Cardiac muscle cell (in vitro differentiated cells and primary cell): ENCODE measurements at places on chromosomes 2 and 18. TPM values are rescaled to one million over a fixed set of nuclear protein-coding genes. Genes with fewer than 3 reads are reported as not detected.

DNA sequence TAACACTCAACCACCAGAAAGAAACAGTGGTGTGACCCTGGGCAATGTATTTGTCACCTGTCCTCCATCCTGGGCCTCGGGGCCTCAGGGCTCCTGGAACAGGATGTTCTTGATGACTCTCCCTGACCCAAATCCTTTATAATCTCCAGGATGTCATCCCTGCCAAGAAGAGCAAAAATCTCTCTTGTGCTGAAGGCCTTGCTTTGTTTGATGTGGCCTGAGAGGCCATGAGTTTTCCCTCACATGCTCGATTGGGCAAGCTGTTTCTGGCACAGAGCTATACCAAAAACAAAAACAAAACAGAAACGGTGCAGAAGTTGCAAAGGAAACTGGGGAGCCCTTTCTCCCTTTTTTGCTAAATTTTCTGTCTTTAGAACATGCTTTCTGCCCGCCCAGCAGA lies 35.7 kb upstream of the ST3GAL5 start:
- no peaks in the 10 kb centered on the region for H3K36me3 ChIP-seq
- no peak overlapping the region for H3K27ac ChIP-seq
- no peaks in the 10 kb centered on the region for H3K4me1 ChIP-seq
- no peak overlapping the region for H3K4me3 ChIP-seq

- H3K27ac ChIP-seq, result no peak overlapping the region
- no peaks in the 10 kb centered on the region for H3K36me3 ChIP-seq
- no peaks in the 10 kb centered on the region for H3K4me1 ChIP-seq
- H3K4me3 ChIP-seq, result no peak overlapping the region
These were observed 921.3 kb downstream of the CPS1 start for GRCh38 chr2:211477537-211478275.

DNA sequence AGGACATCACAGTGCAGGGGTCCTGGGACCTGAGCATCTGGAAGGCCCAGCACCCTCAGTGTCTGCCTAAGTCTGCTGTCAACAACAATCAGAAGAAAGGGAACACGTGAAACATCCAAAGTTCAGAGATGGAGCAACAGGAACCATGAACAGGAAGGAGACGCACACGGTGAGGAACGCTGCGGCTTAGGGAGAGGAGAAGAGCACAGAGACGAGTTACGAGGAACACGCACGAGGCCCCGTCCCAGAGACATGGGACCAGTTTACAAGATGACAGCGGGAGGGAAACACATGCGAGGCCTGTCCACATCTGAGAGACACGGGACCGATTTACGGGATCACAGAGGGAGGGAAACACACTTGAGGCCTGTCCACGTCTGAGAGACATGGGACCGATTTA lies 2.9 kb upstream of the KCNG2 start:
- H3K27ac ChIP-seq, result no peak overlapping the region
- peaks cover 3% of the 10 kb centered on the region for H3K4me1 ChIP-seq
- no peaks in the 10 kb centered on the region for H3K36me3 ChIP-seq
- DNase-seq, result no peak

DNA sequence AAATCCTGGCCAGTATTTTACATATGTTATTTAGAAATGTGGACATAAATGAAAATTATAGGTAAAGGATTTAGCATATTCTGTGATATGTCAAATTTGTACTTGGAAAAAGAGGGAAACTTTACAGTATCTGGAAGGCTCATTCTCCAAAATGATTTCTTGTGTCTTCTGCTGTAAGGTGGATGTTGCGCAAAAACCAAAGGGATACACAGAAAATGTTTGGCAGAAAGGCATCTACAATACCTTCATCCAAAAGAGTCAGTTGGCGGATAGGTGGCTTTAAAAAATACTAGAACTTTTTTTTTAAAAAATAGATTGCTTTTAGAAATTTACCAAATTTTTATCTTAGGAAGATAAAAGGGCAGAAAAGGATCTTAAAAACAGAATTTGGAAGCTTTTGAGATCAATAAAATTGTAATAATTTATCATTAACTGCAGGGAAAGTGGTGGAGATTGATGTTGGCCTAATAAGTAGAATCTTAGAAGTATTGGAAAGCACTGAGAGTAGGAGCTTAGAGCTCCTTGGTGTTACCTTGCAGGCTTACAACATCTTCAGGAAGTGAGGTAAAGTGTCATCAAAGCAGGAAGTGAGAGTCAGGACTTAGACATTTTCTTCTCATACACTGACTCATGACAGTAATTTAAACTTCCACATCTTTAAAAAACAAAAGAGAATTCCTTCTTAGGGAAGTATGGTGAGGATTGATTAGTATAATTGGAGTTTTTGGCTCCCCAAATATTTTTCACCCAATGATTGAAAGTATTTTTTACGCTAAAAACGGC lies 2.1 kb downstream of the NABP1 start:
- H3K27ac ChIP-seq, result no peak overlapping the region
- H3K27me3 ChIP-seq, result no peaks in the 10 kb centered on the region
- no peaks in the 10 kb centered on the region for H3K36me3 ChIP-seq

DNA sequence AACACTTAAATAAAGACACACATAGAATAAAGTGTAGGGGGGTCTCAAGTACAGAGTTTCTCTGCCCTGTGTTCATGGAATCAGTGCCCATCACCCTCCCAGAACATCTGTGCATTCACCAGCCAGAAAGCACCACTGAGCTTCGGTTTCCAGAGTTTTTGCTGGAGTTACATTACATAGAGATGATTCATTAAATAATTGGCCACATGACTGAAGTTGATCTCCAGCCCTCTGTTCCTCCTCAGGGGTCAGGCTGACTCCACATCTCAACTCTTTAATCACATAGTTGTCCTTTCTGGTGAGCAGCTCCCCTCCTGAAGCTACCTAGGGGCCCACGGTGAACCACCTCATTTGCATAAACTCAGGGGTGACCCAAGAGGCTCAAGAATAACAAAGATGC lies 129.8 kb downstream of the METTL4 start:
- DNase-seq, result no peak
- no peaks in the 10 kb centered on the region for H3K4me1 ChIP-seq
- no peak overlapping the region for H3K4me3 ChIP-seq
- no peaks in the 10 kb centered on the region for H3K36me3 ChIP-seq
- H3K27ac ChIP-seq, result no peak overlapping the region

DNA sequence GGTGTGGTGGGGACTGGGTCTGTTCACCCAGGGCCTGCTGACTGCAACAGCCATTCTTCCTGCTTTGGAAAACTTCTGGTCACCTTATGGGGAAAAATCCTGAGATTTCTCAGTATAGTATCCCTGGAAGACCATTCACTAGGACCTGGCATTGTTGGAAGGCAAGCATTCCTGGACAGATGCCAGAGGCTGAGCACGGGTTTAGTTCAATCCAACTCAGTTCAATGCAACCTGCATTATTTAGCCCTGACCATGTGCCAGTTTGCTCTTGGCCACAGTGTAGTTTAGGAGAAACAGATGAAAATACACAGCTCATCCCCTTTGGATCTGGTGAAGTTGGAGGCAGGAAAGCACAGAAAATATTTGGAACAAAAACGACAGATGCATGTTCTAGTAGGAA lies 95.9 kb downstream of the LPIN1 start:
- H3K36me3 ChIP-seq, result no peaks in the 10 kb centered on the region
- H3K27ac ChIP-seq, result no peak overlapping the region
- H3K27me3 ChIP-seq, result no peaks in the 10 kb centered on the region
- no peak overlapping the region for H3K4me3 ChIP-seq
- DNase-seq, result peak; percentile 49

DNA sequence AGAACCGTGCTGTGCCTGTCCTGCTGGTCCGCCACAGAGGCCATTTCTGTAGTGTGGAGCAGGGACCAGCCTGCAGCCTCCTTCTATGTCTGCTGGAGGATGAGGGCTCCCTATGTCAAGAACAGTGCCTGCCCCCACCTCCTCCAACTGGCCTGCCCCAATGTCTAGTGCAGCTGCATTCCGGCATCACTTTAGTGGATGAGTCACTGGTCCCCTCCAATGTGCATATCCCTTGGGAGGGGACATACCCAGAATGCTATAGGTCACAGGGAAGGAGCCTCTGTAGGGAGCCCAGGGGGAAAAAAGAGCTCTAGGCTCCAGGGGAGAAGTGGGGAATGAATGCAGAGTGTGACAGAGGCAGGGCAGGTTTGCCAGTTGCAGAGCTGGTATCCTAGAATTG lies 219.6 kb downstream of the CELF4 start:
- no peaks in the 10 kb centered on the region for H3K4me1 ChIP-seq
- DNase-seq, result no peak
- no peaks in the 10 kb centered on the region for H3K36me3 ChIP-seq

GRCh38 chr18:45231617-45232016 lies 383.7 kb upstream of the SLC14A2 start:
- H3K27me3 ChIP-seq, result no peaks in the 10 kb centered on the region
- no peak overlapping the region for H3K27ac ChIP-seq
- H3K4me1 ChIP-seq, result no peaks in the 10 kb centered on the region
- H3K4me3 ChIP-seq, result no peak overlapping the region

DNA sequence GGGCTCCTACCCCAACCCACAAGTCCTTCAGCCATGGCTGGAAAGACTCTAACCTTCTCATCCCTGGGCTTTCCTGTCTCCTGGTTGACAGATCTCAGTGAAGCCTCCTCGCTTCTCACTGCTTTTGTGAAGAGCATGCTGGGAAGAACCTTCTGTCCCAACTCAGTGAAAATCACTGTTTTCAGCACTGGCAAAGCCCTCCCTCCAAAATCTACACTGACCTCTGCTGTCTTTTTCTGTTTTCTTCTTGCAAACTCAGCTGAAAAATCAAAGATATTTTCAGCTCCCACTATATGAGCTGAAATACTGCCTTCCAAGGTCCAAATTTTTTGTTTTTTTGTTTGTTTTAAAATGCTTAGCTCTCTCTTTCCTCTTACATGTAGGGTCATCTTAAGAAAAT lies 266.3 kb upstream of the AGAP1 start:
- DNase-seq, result no peak
- no peaks in the 10 kb centered on the region for H3K27me3 ChIP-seq
- no peak overlapping the region for H3K27ac ChIP-seq
- H3K4me3 ChIP-seq, result no peak overlapping the region
- H3K36me3 ChIP-seq, result no peaks in the 10 kb centered on the region
- H3K4me1 ChIP-seq, result no peaks in the 10 kb centered on the region

DNA sequence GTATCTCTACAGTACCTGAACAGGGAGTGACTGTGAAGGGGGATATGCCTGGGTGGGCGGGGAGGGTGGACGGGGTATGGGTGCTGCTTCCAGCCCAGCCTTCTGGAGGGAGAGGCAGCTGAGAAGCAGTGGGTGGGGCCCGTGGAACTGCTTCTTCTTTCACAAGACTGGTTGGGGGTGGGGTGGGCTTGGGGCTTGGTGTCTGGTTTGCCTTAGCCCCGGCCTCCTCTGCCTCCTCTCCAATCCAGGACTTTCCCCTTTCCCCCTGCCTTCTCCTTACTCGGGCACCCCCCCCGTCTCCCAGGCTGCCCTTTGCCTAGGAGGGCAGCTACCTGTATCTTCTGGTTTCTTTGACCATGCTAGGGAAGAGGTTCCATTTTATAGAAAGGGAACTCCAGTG lies 233.4 kb downstream of the DYSF start:
- no peak for DNase-seq
- H3K27me3 ChIP-seq, result no peaks in the 10 kb centered on the region
- H3K4me1 ChIP-seq, result peaks cover 15% of the 10 kb centered on the region
- peaks cover 3% of the 10 kb centered on the region for H3K36me3 ChIP-seq
- H3K27ac ChIP-seq, result no peak overlapping the region
- H3K4me3 ChIP-seq, result no peak overlapping the region

DNA sequence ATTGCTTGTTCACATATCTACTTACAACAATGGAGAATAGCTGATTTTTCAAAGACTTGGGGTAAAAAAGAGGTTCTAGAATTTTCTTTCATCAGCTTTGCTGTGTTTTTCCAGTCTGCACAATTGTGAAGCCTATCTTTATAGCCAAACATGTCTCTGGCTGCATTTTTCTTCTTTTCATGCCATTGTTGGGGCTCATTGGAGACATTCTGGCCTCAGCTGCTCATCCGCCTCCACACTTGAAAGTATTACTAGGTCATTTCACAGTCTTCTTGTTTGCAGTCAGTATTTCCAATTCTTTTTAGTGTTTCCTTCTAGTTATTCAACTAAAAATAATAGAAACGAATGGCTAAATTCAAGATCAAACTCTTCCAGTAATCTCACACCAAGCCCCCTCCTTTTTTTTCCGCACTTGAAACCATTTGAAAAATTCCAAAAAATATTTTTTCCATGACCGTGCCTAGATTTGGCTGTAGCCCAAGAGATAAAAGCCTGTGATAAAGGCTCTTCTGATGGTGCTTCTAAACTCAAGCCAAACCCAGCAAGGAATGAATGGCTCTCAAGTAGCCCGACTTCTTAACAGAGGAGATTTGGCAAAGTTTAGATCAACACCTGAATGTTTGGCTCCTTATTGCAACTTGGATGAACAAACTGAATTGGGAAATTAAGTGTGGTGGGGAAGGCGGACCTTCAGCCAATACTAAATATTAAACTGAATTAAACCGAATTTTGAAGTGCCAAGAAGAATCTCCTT lies 103.4 kb downstream of the NRP2 start:
- H3K27ac ChIP-seq, result no peak overlapping the region
- H3K4me3 ChIP-seq, result no peak overlapping the region
- no peaks in the 10 kb centered on the region for H3K4me1 ChIP-seq
- no peaks in the 10 kb centered on the region for H3K36me3 ChIP-seq

- H3K4me3 ChIP-seq, result no peak overlapping the region
- H3K27ac ChIP-seq, result no peak overlapping the region
- no peaks in the 10 kb centered on the region for H3K4me1 ChIP-seq
- H3K36me3 ChIP-seq, result no peaks in the 10 kb centered on the region
- no peak for DNase-seq
- H3K27me3 ChIP-seq, result no peaks in the 10 kb centered on the region
These were observed 27.8 kb upstream of the COL6A3 start for GRCh38 chr2:237441605-237442274.

DNA sequence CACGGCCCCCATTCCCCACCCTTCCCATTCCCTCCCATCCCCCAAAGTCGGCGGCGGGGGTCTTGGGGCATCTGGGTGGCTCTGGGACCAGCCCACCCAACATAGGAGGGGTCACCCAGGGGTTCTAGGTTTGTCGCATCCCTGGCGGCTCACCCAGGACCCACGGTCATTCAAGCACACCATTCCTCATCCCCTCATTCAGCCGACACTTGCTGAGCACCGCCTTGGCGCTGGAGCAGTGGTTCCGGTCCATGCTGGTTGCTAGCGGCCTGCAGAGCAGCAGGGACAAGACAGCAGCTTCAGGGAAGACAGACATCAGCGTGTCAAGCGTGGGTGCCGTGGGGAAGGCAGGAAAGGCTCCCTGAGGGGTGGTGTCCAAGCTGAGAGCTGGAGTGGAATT lies 50.5 kb upstream of the OTOS start:
- H3K4me3 ChIP-seq, result no peak overlapping the region
- no peaks in the 10 kb centered on the region for H3K36me3 ChIP-seq
- DNase-seq, result no peak
- no peaks in the 10 kb centered on the region for H3K27me3 ChIP-seq

POTEE gene
- 4.8 and 12.2 TPM in 2 replicates for total RNA-seq

ATP6V1B1 gene
- 0.81 and 3.0 TPM in 2 replicates for total RNA-seq

RTP5 gene
- total RNA-seq, result not detected in 2 replicates

TUBA4B gene
- total RNA-seq, result not detected in 2 replicates

CSRNP3 gene
- 10.8 and 13.8 TPM in 2 replicates for total RNA-seq

GIGYF2 gene
- total RNA-seq, result 34.7 and 52.1 TPM in 2 replicates

SERPINB5 gene
- not detected in 2 replicates for total RNA-seq

OXER1 gene
- total RNA-seq, result 0.48 TPM in 1 of 2 replicates, not detected in the other
